Stimulated activated CD8-positive, alpha-beta memory T cell treated with anti-CD3 and anti-CD28 coated beads, Interleukin-7, amount 100 ng/mL, for 48 hours (primary cell): ENCODE measurements at places on chromosomes 1 and 21.

DNA sequence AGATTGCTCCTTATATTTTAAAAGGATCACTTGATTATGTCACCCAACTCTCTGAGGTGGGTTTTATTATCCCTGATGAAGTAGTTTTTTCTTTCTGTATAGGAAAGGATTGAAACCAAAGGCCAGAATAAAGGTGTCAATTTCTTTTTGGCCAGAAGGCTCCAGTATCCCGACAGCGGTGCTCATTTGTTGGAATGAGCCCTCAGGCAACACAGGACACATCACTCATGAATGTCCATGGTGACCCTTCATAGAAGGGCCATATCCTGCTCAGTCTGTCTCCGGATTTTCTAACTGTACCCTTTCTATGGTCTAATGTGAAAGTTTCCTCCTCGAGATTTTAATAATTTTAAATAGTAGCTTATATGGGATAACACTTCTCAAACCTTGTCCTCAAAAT lies 171.3 kb upstream of the USP24 start:
- DNase-seq = no peak

- DNase-seq = no peak
Measured at GRCh38 chr1:27342778-27343638, 1.2 kb downstream of the SYTL1 start.

DNA sequence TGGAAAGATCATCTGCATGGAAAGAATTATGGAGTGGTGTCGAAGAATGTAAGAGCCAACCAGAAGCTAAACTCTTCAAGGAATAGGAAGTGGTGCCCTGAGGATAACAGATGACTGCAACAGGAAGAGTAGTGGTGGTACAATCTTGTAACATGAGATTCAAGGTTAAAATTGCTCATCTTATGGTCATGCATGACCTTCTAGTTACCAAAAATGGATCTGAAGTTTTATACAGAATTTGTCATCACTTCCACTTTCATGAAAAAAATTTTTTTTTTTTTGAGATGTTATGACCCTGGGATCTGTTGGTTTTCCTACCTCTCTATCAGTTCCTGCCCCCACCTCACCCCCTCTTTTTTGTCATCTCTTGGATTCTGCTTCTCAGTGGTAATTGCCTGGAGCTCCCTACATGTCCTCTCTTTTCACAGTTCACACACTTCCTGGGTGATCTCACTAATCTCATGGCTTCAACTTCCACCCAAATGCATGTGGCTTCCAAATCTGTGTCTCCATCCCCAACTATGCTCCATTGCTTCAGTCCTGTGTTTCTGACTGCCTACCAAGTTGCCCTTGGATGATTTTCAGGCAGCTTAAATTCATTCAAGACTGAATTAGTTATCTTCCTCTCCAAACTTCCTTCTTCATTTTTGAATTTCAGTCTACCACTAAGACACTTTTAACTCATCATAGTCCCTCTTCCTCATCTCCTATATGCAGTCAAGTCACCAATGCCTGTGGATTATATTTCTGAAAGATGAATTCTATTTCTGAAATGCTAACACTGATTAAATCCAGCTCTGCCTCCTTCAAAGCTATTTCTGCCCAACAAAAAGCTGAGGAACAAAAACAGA lies 48.4 kb downstream of the SLAMF6 start:
- no peak for DNase-seq

DNA sequence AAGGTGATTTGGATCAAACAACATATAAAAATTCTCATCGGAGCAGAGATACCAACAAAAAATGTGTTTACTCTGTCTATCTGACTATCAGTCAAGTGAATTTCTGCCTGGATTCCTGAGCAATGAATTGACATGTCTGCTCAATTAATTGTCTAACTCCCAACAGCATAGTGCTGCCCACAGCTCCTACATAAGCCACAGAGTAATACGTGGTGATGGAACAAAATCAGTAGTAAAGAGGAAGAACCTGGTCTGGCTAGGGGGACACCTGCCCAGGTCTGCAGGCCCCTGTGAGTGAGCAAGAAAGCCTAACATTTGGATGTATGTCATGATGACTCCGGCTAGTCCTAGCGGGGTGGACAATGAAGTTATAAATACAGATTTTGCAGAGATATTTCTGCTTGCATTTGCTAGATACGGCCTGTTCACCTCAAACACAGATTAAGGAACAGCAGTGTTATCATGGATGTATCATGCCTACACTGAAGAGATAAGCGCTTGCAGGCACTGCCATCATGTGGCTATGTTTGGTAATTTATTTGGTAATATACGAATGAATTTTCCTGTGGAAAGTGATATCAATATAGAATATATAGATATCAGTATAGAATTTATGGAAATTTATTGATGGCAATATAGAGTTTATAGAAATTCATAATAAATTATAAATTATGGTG lies 69.6 kb upstream of the LRRC8B start:
- no peak for DNase-seq

DNA sequence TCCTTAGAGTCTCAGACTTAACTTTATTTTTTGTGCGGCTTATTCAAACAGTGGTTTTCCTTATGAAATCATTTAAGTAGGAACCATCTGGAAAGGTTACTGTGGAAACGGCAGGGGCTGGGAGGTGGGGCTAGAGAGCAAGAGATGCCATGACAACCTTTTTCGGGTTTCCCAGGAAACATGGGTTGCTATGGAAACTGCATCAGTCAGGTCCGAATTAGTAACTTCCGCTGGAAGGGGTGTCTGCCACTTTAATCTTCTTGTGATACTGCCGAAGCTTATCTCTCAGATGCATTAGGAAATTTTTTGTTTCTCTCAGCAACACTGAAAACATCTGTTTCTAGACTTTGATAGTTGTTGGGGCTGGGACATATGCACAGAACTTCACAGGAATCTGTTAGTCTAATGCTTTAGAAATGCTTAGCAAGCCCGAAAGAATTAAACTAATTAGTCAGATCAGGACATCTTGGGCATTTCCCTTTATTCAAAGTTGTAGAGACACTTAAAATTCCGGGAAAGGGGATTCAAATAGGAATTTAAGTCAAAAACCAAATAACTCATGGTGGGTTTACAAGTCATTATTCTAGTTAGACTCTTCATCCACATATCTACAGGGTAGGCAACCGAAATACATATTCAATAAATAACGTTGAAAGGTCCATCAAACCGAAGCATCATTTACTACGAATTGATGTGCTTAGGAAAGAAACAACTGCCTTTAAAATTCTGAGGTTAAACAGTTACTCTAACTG lies 2.6 kb downstream of the KCNA3 start:
- DNase-seq = no peak

DNA sequence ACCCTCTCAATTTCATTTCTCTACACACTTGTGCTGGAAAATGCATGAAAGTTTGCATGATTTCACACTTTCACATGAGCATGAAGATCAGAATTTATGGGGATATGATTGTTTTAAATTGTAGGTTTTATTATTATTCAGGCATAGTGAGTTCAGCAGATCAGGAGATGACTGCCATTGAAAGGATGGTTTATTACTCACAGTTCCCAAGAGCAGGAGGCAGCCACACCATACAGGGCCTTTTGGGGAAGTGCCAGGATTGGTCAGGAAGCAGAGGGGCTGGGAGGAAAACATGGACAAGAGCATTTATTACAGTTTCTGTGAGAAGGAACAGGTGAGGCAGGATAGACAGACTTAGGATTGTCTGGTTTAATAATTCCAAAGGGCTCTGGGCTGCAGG lies 114.6 kb upstream of the KCNJ15 start:
- no peak for DNase-seq
